A172 (cell line): ENCODE measurements at places on chromosomes 13 and 19. TPM values are rescaled to one million over a fixed set of nuclear protein-coding genes. Genes with fewer than 3 reads are reported as not detected.

DNA sequence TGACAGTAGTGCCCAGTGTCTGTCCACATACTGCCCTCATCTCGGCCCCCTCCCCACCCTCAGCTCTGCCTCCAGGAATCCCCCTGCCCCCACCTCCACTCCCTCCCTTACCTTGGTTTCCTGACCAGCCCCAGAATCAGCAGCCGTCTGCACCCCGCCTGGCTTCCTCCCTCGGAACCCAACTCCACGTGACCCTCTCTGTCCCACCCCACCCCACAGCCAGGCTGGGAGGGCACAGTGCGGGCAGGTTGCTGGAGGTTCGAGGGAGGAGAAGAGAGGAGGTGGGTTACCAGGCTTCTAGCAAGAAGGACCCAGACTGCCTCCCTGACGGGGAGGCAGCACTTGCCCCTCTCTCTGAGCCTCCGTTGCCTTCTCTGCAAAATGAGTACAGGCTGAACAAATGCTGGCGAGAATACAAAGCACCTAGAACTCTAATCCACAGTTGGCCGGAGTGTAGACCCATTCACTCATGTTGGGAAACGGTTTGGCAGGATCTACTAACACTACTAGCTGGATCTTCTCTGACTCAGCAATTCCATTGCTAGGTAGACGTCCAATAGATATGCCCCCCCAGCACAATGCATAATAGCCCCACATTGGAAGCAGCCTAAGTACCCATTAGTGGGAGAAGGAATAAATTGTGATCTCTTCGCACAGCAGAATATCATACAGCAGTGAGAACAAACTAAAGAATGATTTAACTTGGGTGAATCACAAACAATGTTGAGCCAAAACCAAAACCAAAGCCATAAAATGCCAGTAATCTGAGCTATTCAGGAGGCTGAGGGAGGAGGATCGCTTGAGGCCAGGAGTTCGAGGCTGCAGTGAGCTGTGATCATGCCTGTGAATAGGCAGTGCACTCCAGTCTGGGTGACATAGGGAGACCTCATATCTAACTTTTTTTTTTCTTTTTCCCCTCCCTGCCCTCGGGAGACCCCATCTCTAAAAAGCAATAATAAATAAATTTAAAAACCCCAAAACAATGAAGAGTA is at the start of gene RASAL3:
TSS of gene RASAL3 (minus strand) at position 151 of the 992 bp plus-strand sequence. CDS start 186 bp downstream, outside the sequence.
- DNase-seq: no peak

The PCP2 gene
- not detected in 2 replicates for total RNA-seq

DNA sequence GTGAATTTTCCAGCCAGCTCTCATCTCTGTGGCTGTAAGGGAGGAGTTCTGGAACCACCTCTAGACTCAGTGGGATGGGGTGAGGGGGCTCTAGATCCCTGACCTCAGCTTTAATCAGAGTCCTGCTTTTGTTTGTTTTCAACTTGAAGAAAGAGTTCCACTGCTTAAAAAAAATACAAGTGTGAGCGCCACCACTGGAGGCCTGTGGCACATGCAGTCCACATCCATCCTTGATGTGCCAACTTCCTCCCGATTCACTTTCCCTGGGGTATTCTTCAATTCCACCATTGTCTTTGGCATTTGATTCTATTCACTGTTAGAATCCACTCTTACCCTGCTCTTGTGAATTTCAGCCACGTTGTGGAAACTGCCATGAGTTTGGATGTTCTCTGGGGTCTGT is 62.4 kb upstream of the GJB6 start:
- no peak for DNase-seq

- DNase-seq: no peak
Observed at GRCh38 chr13:80695841-80696240, 354.9 kb upstream of the SPRY2 start.

- no peak for DNase-seq
Observed at GRCh38 chr13:28031220-28031895, 42.9 kb upstream of the URAD start.
